ENCODE measurements at places on chromosomes 2 and 18.
A peak's percentile ranks its signal among the peaks of the same experiment; 100 is the strongest.

DNA sequence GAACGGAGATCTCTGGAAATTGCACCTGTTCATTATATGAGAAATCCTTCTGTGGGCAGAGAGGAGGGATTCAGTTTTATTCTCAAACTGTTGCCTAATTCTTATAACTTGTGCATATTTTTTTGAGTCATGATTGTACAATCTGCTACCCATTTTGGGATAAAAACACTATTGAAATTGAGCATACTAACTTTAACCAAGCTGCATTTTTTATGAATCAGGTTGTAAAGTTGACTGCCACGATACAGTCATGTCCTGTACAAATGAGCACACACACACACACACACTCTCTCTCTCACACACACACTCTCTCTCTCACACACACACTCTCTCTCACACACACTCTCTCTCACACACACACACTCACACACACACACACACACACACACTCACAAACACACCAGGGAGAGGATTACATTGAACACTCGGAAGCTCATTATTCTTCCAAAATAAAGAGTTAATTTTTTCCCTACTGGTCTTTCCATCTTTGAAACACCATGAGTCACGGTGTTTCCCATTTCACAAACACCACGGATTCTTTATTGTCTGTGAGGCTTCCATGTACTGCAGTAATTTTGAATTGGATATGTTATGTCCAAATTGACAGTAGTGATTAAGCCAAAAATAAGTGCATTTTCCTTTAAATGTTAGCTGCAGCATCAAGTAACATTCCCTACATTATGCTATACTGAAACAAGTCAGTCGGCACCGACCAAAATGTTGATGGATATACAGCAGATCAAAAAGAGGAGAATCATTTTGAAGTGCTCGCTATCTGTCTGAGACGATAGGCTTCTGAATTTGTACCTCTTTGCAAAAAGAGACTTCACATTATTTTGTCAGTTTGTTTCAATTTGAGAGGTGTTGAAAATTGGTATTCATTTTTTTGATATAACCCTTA is 216.9 kb downstream of the ARHGAP15 start:
- DNase-seq, result no peak

- DNase-seq, result no peak
Observed at GRCh38 chr2:144511226-144511810, 8.6 kb downstream of the ZEB2 start.

GRCh38 chr2:110980339-110981062 is 140.2 kb upstream of the BCL2L11 start:
- DNase-seq, result no peak

- DNase-seq, result no peak
Observed at GRCh38 chr2:99561804-99562203, 72.0 kb upstream of the REV1 start.

- no peak for DNase-seq
Observed at GRCh38 chr2:133107058-133107815, 437.2 kb upstream of the LYPD1 start.

- no peak for DNase-seq
Observed at GRCh38 chr2:7089898-7090510, 172.8 kb downstream of the RNF144A start.

- DNase-seq, result no peak
Observed at GRCh38 chr18:10111944-10112343, 198.1 kb downstream of the VAPA start.

GRCh38 chr2:144331674-144332355 is 188.1 kb downstream of the ZEB2 start:
- no peak for DNase-seq

- DNase-seq, result no peak
Observed at GRCh38 chr2:238220274-238220891, 16.9 kb upstream of the ILKAP start.

- no peak for DNase-seq
Observed at GRCh38 chr2:80365762-80366161, 61.2 kb upstream of the LRRTM1 start.

DNA sequence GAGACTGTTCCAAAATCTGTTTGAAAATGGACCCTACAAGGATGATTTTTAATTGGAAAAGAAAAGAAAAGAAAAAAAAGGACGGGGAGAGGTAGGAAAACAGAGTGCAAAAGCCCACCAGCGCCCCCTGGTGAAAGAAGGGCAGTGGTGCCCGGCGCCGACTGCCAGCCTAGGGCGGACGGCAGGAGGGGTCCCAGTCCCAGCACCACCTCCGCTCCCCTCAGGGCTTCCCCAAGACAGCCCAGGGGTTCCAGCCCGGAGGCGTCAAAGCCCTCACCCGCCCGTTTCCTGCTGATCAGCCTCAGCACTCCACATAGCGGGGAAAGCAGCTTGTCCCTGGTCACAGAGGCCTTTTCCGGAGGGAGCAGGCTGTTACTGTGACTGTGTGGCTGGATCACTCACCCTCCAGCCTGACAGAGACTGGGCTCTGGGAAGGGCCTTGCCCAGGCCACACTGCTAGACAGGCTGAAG is 213.9 kb downstream of the TFCP2L1 start:
- DNase-seq, result peak; percentile 18

DNA sequence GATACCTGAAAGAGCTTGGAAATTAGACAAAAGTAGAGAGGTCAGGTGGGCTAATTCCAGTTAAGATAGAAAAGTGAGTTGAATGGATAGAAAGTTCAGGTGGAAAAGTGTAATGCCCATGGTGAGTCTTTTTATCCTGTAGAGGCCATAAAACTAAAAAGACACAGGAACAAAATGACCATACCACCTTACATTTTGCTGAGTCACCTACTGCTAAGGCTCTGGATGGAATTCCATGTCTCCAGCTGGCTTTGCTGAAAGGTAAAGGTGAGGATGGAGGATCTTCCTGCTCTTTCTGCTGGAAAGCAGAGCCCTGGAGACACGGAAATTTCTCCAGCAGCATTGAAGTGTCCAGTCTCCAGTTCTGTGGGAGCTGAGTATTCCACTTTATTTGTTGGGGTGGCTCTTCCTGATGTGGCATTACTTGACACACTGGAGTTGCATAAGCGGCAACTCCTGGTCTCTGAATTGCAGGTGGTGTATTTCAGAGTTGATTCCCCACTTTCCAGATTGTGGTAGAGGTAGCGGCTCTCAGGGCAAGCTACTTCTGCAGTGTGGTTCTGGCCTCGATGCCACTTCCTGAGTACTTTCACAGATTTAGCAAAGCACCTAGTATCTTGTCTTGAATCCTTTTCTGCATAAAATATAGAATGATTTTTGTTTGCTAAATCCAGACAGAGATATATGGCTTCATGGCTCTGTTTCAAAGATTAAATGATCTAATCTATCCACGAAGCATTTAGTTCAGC is 10.7 kb downstream of the IL1RL2 start:
- DNase-seq, result no peak

DNA sequence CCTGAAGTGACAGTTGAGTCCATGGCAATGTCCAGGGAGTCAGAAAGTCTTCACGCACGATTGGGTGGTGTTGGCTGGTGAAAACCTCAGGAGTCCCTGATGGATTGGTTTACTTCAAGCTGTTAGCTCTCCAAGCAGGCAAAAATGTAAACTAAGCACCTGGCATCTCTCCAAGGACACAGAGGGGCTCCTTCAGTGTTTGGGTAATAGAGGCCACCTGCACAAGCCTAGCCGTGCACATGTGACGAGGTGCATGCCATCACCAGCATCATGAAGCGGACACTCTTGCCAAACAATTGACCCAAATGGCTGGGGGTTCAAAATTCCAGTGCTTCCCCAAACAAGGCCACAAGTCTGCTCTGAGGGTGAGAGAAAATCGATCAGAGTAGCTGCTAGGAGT is 104.7 kb upstream of the CD302 start:
- DNase-seq, result no peak

- DNase-seq, result no peak
Observed at GRCh38 chr2:170252414-170252813, 74.5 kb downstream of the MYO3B start.

GRCh38 chr2:157061799-157062198 is 195.7 kb upstream of the GALNT5 start:
- no peak for DNase-seq

DNA sequence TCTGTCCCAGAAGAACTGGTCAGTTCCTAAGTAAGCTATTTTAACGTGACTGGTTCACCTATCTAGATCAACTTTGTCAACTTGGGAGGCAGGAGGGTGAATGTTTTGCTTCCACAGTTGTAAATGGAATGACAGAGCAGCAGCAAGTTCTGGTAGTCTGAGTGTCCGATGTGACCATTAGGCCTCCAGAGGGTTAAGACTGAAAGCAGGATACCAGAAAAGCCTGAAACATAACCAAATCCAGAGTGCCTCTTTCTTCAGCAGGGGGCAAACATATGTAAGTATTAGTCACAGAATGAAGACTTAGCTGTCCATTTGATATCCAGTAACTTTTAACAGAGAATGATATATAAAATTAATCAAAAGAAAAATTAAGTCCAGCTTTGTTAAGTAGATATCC is 9.2 kb downstream of the HOXD3 start:
- DNase-seq, result no peak

- DNase-seq, result no peak
Observed at GRCh38 chr2:200821686-200822245, 10.1 kb downstream of the BZW1 start.

DNA sequence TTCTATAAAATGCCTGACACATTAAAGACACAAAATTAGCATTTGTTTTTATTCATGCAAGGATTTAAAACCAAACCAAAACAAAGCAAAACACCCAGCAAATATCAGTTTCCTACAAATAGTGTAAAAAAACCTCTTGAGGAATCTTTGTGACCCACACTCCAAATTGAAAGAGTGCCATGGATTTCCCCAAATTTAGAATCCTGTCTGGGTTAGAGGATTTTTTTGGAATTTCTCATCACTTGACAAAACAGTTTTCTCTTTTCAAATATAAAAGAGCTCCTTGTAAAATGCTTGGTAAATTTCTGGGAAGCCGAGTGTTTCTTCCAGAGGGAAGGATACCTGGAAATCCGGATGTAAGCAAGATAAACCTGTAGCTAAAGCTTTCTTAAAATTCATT is 1.7 kb upstream of the FN1 start:
- no peak for DNase-seq

DNA sequence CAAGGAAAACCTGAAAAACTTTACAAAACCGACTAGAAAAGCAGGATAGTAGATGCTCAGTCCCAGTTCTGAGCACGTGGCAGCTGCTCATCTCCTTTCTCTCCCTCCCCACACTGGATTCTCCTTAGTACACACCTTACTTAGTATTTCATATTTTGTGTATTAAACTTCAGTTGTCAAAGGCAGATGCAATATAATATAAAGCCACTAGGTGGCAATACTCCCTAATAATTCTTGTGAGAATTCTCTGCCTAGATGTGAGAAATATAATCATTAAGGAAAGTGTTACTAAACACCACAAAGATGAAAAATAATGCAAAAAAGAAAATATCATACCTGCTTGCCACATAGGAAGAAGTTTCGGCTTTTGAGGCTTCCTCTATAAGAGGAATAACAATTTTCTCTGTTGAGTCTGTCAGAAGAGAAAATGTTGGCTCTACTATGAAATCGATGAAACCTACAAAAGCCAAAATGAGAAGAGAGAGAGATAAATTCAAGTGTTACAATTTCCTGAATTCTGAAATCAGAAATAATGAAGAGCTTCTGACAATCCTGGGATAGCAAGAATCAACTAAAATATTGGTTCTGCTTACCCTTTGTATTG is 200.6 kb downstream of the PPP1R1C start:
- peak; percentile 46 for DNase-seq

- peak; percentile 20 for DNase-seq
Observed at GRCh38 chr18:73842795-73843394, 304.7 kb downstream of the FBXO15 start.

- no peak for DNase-seq
Observed at GRCh38 chr2:74007711-74008110, 23.0 kb downstream of the TET3 start.

GRCh38 chr2:54723996-54724559 is 616 bp downstream of the EML6 start:
- peak; percentile 17 for DNase-seq

GRCh38 chr2:85872536-85873161 is 16.1 kb downstream of the ST3GAL5 start:
- DNase-seq, result no peak

DNA sequence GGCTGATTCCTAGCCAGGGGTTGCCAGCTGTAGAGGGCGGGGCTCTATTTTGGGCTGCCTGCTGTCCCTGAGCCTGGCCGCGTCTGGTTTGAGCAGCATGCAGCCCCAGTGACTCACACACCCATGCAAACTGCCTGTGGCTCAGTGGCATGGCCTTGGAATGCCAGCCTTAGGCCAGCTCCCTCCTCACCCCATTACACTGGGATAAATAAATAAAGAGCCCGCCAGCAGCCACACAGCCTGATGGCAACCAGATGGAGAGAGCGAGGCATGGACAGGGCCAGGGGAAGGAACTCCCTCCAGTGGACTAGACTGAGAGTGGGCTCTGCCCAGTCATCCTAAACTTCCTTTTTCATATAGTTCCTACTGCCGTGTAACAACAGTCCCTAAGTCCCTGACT is 18.3 kb downstream of the NHEJ1 start:
- DNase-seq, result peak; percentile 69

GRCh38 chr2:136014411-136014810 is 29.0 kb upstream of the DARS1 start:
- no peak for DNase-seq

DNA sequence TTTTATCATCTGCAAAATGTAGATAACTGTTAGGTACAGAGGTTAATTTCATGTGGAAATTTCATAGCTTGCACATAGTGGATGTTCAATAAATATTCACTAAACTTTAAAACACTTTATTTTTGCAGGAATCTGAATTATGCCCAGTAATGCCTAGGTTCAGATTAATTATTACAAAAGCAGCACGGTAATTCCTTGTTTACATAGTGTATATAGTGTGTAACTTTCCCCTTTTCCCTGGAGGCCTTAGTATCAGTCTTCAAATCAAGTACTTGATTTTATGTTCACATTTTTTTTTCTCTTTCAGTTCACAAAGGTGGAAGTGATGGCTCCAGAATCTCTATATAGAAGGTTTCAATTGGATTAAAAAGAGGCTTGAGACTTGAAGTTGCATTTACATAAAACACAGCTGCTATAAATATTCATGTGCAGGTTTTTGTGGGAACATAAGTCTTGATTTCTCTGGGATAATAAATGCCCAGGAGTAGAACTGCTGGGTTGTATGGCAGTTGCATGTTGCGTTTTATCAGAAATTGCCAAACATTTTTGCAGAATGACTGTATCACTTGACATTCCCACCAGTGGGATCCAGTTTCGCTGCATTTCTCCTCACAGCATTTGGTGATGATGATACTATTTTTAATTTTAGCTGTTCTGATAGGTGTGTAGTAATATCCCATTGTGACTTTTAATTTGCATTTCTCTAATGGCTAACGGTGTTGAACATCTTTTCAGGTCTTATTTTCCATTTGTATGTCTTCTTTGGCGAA is 27.6 kb upstream of the LGALSL start:
- peak; percentile 14 for DNase-seq

DNA sequence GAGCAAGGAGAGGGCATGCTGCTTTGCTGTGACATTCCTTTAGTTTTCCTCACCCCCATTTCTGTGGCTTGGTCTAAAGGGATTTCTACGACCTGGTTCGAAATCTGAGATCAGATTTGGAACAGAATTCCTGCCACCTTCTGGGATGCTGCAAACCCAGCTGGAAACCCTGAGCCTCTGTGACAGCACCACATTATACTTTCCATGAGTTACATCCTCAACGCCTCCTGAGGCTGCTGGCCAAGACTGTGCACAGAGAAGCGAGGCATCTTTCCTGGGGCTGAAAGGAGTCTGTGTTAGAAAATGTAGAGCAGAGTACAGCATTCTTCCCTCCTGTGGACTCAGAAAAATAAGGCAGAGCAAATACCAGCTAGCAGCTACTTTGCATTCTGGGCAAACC is 138.1 kb upstream of the CHAC2 start:
- DNase-seq, result no peak

Measured in amniotic epithelial cell (primary cell).